Stimulated activated effector memory CD8-positive, alpha-beta T cell treated with anti-CD3 and anti-CD28 coated beads, Interleukin-12 subunit alpha, Interleukin-12 subunit beta, amount 100 ng/mL, for 72 hours (primary cell): ENCODE measurements at places on chromosomes 3 and 15.

GRCh38 chr3:12423918-12424630 lies 60.2 kb upstream of the TSEN2 start:
- DNase-seq = peak; percentile 14

- no peak for DNase-seq
Observed at GRCh38 chr3:123792473-123793201, 91.5 kb downstream of the MYLK start.

- peak; percentile 68 for DNase-seq
Observed at GRCh38 chr15:25862472-25863110, 536 bp downstream of the ATP10A start.

- no peak for DNase-seq
Observed at GRCh38 chr15:60649845-60650548, 171.1 kb upstream of the ICE2 start.

DNA sequence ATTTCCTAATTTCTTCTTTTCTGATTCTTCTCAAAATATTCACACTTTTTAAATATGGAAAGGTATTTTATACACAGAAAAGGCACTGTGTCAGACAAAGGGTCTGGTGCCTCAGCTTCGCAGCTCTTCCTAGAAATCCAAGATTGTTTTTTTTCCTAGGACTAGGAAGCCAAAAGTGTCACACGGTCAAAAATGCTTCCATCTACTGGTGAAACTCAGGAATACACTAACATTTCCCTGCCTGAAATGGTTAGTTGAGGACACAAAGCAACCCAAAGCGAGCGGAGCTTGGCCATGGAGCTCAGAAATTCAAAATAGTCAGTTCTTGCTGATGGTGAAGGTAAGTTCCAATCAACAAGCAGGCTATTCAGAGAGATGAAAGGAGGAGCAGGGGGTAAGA lies 426.5 kb upstream of the RASGRP1 start:
- no peak for DNase-seq

- no peak for DNase-seq
Observed at GRCh38 chr15:89551550-89551949, 23.7 kb upstream of the TICRR start.

DNA sequence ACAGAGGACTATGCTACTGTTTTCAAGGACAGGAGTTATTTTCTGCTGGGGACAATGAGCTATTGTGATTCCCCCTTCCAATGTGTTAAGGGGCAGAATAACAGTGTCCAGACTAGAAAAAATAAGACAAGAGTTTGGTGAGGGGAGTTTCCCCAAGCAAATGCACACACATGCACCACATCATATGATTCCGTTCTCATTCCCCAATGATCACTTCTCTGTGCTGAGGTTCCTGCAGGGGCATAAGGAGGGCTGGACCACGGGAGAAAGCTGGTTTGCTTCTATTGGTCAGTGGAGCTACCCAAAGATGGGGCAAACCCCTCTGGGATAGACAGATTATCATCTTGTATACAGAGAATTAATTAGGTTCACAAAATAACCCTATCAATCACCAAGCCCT lies 80.6 kb downstream of the RBPMS2 start:
- no peak for DNase-seq

GRCh38 chr3:71684757-71685386 lies 40.3 kb downstream of the EIF4E3 start:
- DNase-seq = no peak

GRCh38 chr15:65385870-65386258 lies 8.1 kb upstream of the IGDCC3 start:
- DNase-seq = no peak

GRCh38 chr3:11508346-11509172 lies 135.2 kb downstream of the VGLL4 start:
- DNase-seq = no peak

DNA sequence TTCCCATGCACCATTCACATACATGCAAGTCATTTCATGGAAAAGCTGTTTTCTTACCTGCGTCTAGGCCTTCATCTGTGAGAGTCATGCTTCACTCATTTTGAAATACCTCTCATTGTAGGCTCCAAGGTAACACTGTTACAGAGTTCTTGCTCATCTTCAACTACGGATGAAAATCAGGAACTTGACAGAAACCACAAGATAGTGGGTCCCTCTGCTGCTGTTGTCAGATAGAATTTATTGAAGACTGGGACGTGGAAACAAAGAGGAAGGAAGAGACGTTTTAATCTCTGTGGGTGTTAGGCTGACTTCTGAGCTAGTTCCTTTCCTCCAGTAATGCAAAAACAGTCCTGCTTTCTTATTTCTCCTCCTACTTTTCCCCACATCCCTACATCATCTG lies at the start of gene P2RY14:
P2RY14 (minus strand) TSS at position 313 of the 400 bp plus-strand sequence. CDS start 64,226 bp downstream, outside the sequence.
- no peak for DNase-seq

- no peak for DNase-seq
Observed at GRCh38 chr3:45923755-45924154, 19.5 kb upstream of the CXCR6 start.

GRCh38 chr3:14156843-14157561 lies 21.4 kb downstream of the XPC start:
- no peak for DNase-seq

DNA sequence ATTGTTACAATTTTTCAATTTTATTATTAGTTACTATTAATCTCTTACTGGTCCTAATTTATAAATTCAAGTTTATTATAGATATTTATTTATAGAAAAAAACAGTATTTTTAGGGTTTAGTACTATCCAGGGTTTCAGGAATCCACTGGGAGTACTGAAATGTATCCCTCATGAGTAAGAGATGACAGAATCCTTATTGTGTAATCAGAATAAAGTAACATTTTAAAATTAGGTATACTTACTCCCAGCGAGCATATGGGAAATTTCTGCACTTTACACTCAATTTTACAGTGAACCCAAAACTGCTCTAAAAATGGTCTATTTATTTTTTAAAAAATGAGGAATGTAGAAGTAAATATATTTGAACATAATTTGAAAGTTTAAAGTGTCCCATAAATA lies 202.7 kb downstream of the CGGBP1 start:
- no peak for DNase-seq

DNA sequence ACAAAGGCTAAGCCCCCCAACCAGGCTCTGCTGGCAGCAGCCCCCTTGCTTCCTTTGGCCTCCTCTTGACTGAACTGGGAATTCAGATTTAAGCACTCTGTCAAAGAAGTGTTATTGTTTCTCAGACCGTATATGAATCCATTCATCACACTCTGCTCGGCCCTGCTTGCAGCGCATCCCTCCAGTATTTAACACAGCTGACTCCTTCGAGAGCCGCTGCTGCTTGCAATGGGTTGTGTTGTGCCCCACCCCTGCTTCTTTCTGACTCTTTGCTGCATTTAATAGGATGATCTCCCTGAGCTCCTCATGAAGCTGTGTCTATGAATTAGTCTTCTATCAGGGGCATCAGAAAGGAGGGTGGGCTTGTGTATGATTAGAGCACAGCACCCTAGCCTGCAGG lies 31.2 kb downstream of the C3orf20 start:
- DNase-seq = no peak

GRCh38 chr3:16865335-16865734 lies 19.4 kb upstream of the PLCL2 start:
- DNase-seq = no peak

DNA sequence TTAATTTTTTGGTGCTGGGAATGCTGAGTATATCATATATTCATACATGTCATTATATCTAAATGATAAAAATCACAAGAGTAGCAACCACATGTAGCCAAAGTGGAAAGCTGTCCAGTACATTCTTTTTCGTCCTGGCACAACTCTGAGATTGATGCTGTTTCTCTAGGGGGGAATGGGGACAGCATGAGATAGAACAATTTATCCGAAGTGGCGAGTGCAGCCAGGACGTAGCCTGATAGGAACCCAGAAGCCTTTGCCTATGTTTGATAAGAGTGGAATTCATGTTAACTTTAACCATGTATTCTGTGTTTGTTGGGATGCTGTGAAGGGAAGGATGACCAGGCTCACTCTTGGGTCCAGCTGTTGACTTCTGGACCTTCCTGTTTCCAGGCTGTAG lies 20.9 kb downstream of the PTPRG start:
- DNase-seq = no peak

- DNase-seq = no peak
Observed at GRCh38 chr3:133595341-133595740, 21.9 kb downstream of the CDV3 start.

- DNase-seq = no peak
Observed at GRCh38 chr3:17771177-17772017, 29.0 kb upstream of the TBC1D5 start.

- no peak for DNase-seq
Observed at GRCh38 chr3:79767194-79767904, 449 bp downstream of the ROBO1 start.
